ENCODE measurements at places on chromosomes 4 and X. TPM values are rescaled to one million over a fixed set of nuclear protein-coding genes. Genes with fewer than 3 reads are reported as not detected.

MAGEC3 gene
- total RNA-seq, result not detected

PPEF2 gene
- not detected for total RNA-seq

PHOX2B gene
- total RNA-seq, result not detected

IL21 gene
- not detected for total RNA-seq

NUP54 gene
- 41.6 TPM for total RNA-seq

SPON2 gene
- total RNA-seq, result 194 TPM

GYPE gene
- total RNA-seq, result 1.0 TPM

PRPS1 gene
- 19.8 TPM for total RNA-seq

PLP1 gene
- total RNA-seq, result not detected

NPY5R gene
- total RNA-seq, result not detected

AVPR2 gene
- total RNA-seq, result not detected

CLDN34 gene
- not detected for total RNA-seq

SHROOM3 gene
- total RNA-seq, result 4.2 TPM

BGN gene
- 67.1 TPM for total RNA-seq

ADGRA3 gene
- total RNA-seq, result 33.0 TPM

ITGB1BP2 gene
- total RNA-seq, result 0.80 TPM

LRIT3 gene
- total RNA-seq, result not detected

LAMP2 gene
- 147 TPM for total RNA-seq

SMIM31 gene
- not detected for total RNA-seq

QRFPR gene
- 0.26 TPM for total RNA-seq

RELL1 gene
- total RNA-seq, result 44.1 TPM

GATA1 gene
- total RNA-seq, result not detected

TBCK gene
- total RNA-seq, result 21.8 TPM

RHOH gene
- total RNA-seq, result under 0.01 TPM

UGT2A1 gene
- total RNA-seq, result not detected

FOXR2 gene
- total RNA-seq, result not detected

MAGEB10 gene
- not detected for total RNA-seq

GASK1B gene
- 16.3 TPM for total RNA-seq

NPFFR2 gene
- not detected for total RNA-seq

LGI2 gene
- total RNA-seq, result not detected

RAB28 gene
- total RNA-seq, result 20.7 TPM

METAP1 gene
- 38.5 TPM for total RNA-seq

CT47A1 gene
- not detected for total RNA-seq

PNMA6A gene
- 0.80 TPM for total RNA-seq

TLR6 gene
- total RNA-seq, result 1.8 TPM

ZNF518B gene
- 40.2 TPM for total RNA-seq

WNK3 gene
- 1.3 TPM for total RNA-seq

FMR1 gene
- 11.5 TPM for total RNA-seq

LPAR4 gene
- under 0.01 TPM for total RNA-seq

LANCL3 gene
- total RNA-seq, result under 0.01 TPM

MAGEB17 gene
- total RNA-seq, result 0.08 TPM

TRIM75 gene
- total RNA-seq, result not detected

CT45A1 gene
- total RNA-seq, result not detected

TRIM60 gene
- not detected for total RNA-seq

GPM6B gene
- total RNA-seq, result 5.3 TPM

FAM200B gene
- total RNA-seq, result 45.8 TPM

GAGE12E gene
- not detected for total RNA-seq

Measured in epithelial cell of alveolus of lung (primary cell).